ENCODE measurements at places on chromosomes 1 and 21.

DNA sequence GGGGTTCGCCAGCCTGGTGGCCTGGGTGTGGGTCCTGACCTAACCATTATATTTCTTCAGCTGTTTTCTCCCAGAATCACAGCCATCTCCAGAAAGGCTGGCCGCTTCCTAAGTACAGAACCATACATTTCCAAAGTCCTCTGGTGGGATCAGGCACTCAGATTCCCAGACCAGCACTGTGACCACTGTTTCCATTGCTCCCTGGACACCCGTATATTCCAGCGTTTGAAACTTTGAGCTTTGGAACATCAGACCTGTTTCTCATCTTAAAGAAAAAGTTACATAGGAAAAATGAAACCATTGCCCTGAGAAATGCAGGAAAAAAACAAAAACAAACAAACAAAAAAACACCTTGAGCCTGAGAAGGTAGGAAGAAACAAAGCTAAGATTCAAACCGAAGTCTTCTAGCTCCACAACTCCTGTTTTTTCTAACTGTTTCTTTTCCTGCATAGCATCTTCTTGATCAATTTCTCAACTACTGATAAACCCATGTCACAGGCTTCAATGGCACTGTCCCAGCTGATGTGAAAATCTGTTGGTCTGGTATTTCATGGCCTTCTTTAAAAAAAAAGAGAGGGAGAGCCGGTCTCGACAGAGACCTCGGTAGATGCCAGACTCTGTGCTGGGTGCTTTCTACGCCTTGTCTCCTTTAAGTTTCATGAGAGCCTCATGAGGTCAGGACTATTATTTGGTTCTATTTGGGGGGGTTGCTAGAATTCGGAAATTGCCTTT is 221.3 kb downstream of the TOMM20 start:
- no peak for DNase-seq

- DNase-seq, result no peak
These were observed 37.1 kb downstream of the JUN start for GRCh38 chr1:58746757-58747156.

DNA sequence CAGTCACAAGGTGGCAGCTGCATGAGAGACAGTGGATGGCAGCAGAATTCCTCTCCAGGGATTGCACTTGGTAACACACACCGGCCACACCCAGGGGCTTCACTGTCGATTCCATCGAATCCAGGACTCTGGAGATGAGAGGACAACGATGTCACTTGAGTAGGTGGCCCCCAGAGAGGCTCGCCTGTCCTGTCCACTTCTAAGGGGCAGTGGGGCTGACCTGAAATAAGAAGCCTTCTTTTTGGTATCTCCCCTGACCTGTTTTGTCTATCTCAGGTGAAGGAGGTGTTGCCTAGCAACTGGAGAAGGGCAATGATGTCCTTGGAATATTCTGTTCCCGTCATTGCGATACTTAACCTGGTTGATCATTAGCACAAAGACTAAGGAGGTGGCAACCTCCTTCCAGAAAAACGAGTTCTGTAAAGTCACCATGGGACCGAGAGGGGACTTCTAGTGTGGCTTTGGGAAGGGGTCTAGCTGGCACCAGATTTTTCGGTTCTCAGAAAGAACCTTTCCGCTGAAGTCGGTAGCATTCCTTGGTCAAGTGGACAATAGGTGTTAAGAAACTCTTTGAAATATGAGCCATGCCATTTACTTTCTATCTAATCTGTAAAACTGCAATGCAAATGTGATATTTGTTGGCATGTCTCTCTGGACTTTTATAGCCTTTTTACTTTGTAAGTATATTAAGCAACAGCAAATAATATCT is 85.2 kb upstream of the TMPRSS2 start:
- no peak for DNase-seq

DNA sequence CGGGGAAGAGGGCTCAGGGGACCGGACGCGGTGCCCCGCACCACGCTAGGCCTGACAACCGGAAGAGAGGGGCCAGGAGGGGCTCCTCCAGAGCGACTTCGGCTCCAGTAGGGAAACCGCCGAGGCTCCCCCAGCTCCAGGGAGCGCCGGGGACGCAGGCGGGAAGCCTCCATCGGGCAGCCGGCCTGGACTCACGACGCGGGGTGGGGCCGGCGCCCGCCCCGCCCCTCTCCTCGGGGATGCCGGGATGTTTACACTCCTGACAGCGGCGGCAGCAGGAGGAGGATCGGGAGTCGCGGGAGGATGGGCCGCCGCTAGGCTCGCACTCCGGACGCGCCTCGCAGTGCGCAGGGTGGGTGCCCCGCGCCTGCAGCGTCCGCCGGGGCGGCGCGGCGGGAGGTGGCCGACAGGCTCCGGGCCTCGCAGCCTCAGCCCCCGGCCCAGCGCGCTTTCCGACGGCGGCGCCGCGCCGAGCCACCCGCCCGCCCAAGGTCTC is at the start of gene NEK7:
Gene NEK7 (plus strand): TSS at position 254 of the 496 bp plus-strand sequence. CDS start 75,583 bp downstream, outside the sequence.
- peak; percentile 70 for DNase-seq

- no peak for DNase-seq
These were observed 79.7 kb upstream of the MAP10 start for GRCh38 chr1:232725305-232726047.

DNA sequence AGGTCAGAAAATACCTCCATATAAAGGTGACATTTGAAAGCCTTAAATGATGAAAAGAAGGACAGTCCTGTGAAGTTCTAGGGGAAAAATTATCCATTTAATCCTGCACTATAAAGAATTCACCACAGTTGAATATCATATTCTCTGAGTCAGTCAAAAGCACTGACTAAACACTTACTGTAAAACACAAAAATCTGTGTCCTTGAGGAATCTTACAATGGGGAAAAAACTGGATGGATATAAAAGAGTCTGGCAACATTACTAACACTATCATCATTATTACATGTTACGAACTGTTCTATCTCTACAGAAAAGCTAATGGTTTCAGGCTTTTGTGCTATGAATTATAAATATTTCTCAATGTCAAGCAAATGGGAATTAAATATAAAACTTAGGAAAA is 42.4 kb upstream of the HP1BP3 start:
- no peak for DNase-seq

DNA sequence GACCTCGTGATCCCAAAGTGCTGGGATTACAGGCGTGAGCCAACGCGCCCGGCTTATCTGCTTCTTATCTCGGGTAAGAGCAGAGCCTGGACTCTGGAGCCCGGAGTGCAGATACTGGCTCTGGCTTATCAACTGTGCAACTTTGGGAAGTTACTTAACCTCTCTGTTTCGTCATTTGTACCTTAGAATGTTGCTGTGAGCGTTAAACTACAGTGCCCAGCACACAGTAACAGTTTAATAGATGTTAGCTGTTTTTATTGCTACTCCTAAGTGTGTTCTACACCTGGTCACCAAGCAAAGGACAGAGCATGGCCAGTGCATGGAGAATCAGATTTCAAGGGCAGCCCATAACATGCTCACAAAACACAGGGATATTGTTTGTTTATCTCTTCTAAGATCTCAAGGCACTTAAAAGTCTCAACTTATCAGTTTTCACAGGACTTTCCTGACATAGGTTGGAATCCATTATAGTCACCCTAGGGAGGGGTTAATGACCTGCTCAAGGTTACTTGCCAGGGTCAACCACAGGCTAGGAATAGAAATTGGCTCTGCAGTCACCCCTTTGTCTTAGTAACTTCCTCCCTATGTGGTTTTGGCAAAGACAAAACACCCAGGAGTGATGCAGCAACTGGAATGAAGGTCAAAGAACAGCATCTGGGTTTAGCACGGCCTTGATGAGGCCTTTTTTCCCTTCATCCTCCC is 22.5 kb upstream of the SRP9 start:
- no peak for DNase-seq

GRCh38 chr1:209379280-209379679 is 204.2 kb upstream of the CAMK1G start:
- no peak for DNase-seq

- no peak for DNase-seq
These were observed 12.8 kb downstream of the PMF1 start for GRCh38 chr1:156225677-156226014.

GRCh38 chr21:38917043-38917774 is 111.5 kb downstream of the ETS2 start:
- DNase-seq, result no peak

- DNase-seq, result no peak
These were observed 7.2 kb downstream of the CNST start for GRCh38 chr1:246573491-246573890.

DNA sequence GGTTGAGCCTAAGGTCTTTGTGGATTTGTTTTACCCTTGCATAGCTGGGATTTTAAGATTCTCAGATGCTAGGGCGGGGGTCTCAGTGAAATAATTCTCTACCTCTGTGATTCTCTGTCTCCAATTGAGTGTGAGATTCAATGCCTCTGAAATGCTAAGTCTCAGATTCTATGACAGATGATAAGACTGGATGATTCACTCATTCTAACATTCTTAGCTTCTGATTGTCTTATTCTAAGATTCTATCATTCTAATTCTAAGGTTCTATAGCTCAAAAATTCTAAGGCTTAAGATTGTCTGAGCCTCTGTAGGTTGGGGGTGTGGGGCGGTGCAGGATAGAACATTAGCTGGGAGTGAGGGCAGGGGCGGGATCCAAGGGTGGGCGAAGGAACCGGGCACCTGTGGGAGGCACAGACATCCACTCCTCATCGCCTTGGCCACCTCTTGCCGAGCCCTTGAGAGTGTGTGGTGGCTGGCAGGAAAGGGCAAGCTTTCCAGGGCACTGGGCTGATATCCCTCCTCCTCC is 29.5 kb downstream of the ADGRB2 start:
- no peak for DNase-seq

DNA sequence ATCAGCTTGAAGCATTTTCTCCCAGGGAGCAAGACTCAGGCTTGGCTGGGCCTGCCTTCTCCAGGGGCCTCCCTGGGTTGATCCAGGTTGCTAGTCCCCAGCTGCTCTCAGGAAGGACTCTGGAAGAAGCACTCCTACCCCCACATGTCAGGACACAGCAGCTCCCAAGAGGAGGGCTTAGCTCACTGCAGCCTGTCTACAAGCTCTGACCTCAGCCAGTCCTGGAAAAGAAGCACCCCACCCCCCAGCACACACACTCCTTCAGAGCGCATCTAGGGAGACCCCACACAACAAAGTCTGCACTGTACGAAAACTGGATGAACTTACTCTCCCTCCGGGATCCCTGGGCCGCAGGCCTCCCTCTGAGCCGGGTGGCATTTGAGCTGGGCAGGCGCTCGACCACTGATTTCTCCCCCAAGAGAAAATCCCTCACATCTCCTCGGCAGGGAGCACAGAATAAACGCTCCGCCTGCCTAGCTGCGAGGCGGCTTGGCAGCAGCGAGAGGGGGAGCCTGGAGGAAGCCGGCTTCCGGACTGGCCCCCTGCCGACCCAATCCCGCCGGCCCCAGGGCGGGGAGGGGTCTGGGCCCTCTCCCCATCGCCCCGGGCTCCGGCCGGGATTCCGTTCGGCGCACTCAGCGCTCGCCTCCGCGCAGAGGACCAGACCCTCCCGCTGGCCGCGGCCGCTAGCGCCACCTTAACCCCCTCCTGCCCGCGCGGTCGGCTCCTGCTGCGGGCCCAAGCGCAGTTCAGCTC is at the start of gene KCNA2:
Gene KCNA2 (minus strand): TSS at position 458 of the 756 bp plus-strand sequence. CDS start 1,576 bp downstream, outside the sequence.
- DNase-seq, result no peak

DNA sequence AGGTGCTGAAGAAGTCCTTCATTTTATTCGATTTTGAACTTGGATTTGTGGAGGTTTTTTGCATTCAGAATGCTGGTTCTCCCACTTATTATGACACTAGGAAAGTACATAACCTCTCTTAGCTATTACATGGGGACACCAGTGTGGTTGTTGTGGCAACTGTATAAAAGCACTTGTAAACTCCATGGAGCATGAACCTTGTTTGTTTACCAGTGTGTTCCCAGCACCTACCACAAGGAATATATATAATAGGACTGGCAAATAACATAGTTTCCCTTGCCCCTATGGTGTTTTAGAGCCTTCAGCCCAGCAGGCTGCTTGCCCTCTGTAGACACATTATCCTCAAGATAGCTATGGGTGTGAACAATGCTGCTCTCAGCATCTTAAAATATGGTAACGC is 43.1 kb downstream of the RASSF5 start:
- no peak for DNase-seq

DNA sequence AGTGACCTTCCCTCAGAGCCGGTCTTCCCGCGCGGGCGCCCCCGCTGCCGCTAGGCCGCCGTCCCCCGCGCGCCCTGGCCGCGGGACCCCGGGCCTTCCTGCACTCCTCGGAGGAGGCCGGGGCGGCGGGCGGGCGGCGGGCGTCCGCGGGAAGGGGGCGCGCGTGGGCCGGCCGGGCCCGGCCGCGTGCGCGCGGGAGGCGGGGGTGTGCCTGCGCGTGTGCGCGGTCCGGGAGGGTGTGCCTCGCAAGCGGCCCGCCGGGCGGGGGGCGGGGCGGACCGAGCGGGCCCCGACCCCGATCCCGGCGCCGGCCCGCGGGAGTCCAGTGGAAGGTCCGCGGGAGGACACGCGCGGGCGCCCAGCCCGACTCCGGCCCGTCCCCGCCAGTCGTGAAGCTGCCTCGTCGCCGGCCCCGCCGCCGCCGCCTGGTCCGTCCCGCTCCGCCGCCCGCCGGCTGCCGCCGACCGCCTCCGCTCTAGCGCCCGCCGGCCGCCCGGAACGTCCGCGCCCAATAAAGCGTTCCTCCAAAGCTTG is 438 bp downstream of the MRPS6 start:
- no peak for DNase-seq

DNA sequence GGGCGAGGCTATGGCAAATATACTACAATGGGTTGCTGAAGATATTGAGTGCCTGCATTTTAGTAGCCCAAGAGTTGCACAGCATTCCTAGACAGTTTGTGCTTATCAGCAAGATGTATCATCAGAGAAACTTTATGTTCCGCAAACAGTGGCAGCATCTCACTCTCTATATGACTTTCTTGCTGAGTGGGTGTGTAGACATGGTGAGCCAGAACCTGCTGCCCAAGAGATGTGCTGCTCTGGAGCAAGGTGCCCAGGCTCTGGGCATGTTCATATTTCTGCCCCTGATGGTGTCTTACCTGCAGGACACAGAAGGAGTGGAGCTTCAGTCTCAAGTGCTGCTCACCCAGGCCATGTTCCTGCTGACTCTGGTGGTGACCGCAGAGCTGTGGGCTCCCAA is 8.2 kb upstream of the RGSL1 start:
- no peak for DNase-seq

GRCh38 chr1:30920827-30921226 is 12.3 kb upstream of the SDC3 start:
- peak; percentile 47 for DNase-seq

GRCh38 chr1:194024659-194025058 is 838.2 kb upstream of the B3GALT2 start:
- no peak for DNase-seq

DNA sequence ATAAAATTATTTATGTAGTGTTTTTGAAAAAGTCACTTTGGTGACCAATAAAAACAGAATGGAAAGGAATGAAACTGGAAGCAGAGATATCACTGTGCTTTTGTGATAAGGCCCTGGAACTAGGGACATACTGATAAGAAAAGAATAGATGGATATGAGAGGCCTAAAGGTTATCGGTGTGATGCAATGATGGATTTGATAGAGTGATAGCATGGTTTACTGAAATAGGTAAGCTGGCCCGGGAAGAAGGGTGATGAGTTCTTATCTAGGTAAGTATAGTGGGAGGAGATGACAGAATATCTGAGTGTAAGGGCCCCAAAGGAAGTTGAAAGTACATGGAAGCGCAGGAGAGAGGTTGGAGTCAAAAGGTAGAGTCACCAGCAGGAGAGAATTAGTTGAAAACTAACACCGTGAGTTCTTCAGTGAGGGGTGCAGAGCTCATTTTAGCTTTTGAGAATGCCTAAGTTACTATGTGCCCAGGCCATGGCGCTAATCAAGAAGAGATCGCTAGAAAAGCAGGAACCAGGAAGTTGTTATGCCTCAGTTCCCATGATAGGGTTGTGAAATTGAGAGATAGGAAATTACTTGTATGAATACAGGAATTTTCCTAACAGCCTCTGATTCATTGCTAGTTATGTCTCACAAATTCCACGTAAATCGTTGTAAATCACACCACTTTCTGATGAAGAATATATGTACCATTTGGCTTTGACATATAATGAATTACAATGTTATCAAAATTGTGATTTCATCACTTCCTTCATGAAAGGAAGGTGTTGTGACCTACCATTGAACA is 115.3 kb downstream of the PLA2G4A start:
- no peak for DNase-seq
